ENCODE measurements at places on chromosomes 16 and 17.
A peak's percentile ranks its signal among the peaks of the same experiment; 100 is the strongest.

DNA sequence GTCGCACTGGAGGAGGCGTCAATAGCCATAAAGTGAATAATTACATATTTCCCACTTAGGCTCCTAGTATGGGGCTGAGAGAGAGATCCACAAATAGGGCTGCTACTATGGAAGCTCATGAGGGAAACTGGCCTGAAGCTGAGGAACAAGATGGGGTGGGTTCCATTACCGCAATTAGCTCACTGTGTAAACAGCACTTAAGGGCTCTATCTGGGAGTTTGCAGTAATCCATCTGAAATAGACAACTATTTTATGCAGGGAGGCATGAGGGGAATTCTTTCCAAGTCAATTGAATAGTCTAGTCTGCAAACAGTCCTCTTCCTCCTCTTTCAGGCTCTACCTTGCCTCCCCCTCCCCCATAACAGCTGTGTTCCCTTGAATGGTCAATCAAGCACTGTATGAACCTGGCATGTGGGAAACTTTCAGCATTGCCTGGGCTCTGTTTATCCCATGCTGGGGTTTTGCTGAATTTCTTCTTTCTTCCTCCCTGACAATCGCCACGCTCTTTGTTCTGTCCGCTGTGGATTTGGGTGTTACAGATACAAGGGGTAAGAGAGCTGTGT is 56.1 kb upstream of the MAF start:
- no peaks in the 10 kb centered on the region for H3K36me3 ChIP-seq
- no peak overlapping the region for H3K4me3 ChIP-seq
- no peaks in the 10 kb centered on the region for H3K27me3 ChIP-seq
- peaks cover 23% of the 10 kb centered on the region for H3K4me1 ChIP-seq
- no peak for DNase-seq

- H3K4me3 ChIP-seq, result no peak overlapping the region
- H3K27me3 ChIP-seq, result no peaks in the 10 kb centered on the region
- no peak overlapping the region for H3K27ac ChIP-seq
- H3K36me3 ChIP-seq, result no peaks in the 10 kb centered on the region
Measured at GRCh38 chr16:64969221-64969620, 152.6 kb downstream of the CDH11 start.

GRCh38 chr17:11391134-11391533 is 150.1 kb downstream of the SHISA6 start:
- no peak overlapping the region for H3K27ac ChIP-seq
- H3K4me3 ChIP-seq, result no peak overlapping the region
- no peaks in the 10 kb centered on the region for H3K27me3 ChIP-seq
- DNase-seq, result no peak
- H3K36me3 ChIP-seq, result no peaks in the 10 kb centered on the region

DNA sequence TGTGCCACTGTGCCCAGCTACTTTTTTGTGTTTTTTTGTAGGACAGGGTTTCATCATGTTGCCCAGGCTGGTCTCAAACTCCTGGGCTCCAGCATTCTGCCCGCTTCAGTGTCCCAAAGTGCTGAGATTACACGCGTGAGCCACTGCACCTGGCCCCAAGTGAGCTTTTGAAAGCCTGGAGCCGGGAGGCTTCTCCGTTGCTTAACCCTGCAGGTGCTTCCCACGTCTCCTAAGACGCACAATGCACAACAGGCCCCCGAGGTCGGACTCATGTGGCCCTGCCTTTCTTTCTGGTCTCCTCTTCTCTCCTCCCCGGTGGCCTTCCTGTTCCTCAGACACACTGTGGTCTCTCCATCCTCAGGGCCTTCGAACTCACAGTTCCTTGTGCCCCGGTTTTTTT is 12.5 kb downstream of the RABEP2 start:
- H3K4me1 ChIP-seq, result no peaks in the 10 kb centered on the region
- H3K27ac ChIP-seq, result no peak overlapping the region
- no peaks in the 10 kb centered on the region for H3K27me3 ChIP-seq
- no peak for DNase-seq
- H3K4me3 ChIP-seq, result no peak overlapping the region

- H3K4me1 ChIP-seq, result peaks cover 26% of the 10 kb centered on the region
- H3K27me3 ChIP-seq, result no peaks in the 10 kb centered on the region
- no peak for DNase-seq
- no peak overlapping the region for H3K27ac ChIP-seq
- no peak overlapping the region for H3K4me3 ChIP-seq
- H3K36me3 ChIP-seq, result no peaks in the 10 kb centered on the region
Measured at GRCh38 chr17:40338058-40338457, 26.5 kb downstream of the GJD3 start.

- H3K27ac ChIP-seq, result peak overlapping the region; percentile 69
- H3K4me3 ChIP-seq, result no peak overlapping the region
- DNase-seq, result no peak
- no peaks in the 10 kb centered on the region for H3K27me3 ChIP-seq
- H3K4me1 ChIP-seq, result peaks cover 63% of the 10 kb centered on the region
- H3K36me3 ChIP-seq, result no peaks in the 10 kb centered on the region
Measured at GRCh38 chr16:79754081-79754480, 153.5 kb upstream of the MAF start.

GRCh38 chr16:11308493-11309283 is 27.6 kb upstream of the PRM1 start:
- no peak overlapping the region for H3K4me3 ChIP-seq
- no peak overlapping the region for H3K27ac ChIP-seq
- no peaks in the 10 kb centered on the region for H3K27me3 ChIP-seq
- no peaks in the 10 kb centered on the region for H3K36me3 ChIP-seq
- DNase-seq, result no peak
- peaks cover 13% of the 10 kb centered on the region for H3K4me1 ChIP-seq

DNA sequence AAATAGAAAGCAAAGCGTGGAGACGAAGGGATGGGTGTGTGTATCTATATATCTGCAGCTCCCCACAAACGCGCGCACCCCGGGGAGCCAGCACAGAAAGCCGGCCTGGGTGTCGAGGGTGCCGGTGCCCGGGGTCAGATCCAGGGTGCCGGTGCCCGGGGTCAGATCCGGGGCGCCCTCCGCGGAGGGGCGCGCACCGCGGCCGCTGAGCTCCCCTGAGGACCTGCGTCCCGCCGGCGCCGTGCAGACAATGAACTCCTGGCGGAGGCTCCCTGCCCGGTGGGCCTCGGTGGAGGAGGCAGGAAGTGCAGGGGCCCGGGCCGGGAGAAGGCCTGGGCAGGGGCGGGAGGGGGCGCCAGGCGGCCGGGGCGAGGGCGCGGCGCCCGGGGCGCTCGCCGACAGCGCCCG is 1.1 kb downstream of the ZNF423 start:
- H3K36me3 ChIP-seq, result no peaks in the 10 kb centered on the region
- peaks cover 79% of the 10 kb centered on the region for H3K27me3 ChIP-seq
- no peak for DNase-seq
- H3K4me3 ChIP-seq, result peak overlapping the region; percentile 64

DNA sequence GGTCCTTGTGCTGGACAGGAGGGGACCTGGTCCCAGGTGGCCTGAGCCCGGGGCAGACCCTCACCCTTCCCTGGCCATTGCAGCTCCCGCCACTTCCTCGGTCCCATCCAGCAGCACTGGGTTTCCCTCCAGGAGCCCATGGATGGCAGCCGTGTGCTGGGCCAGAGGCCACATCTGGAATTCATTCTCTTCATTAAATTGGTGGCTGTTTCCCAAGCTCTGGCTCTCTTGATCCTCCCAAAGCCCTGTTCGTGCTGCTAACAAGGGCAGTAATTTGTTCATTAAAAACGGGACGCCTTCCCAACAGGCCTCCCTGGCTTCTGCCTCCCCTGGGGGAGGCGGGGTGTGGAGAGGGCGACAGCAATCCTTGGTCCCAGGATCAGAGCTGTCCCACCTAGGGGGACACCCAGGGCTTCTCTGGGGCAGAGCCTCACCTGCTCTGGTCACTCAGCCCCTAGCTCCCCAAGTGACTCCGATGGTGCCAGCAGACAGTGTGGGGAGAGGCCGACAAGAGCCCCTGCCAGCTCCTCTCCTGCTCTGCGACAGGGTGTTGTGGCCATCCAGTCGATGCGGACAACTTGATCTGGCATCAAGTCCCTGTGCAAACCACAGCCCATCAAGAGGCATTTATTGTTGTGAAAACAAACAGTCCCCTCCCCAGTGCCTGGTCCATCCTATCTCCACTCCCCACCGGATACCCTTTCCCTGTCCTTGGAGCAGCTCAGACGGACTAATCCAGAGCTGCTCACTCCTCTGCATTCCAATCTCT is 44.0 kb downstream of the SDK2 start:
- H3K4me1 ChIP-seq, result no peaks in the 10 kb centered on the region
- H3K27ac ChIP-seq, result no peak overlapping the region
- no peaks in the 10 kb centered on the region for H3K27me3 ChIP-seq
- DNase-seq, result no peak
- no peaks in the 10 kb centered on the region for H3K36me3 ChIP-seq

- DNase-seq, result no peak
- peaks cover 51% of the 10 kb centered on the region for H3K36me3 ChIP-seq
- H3K27me3 ChIP-seq, result no peaks in the 10 kb centered on the region
- peak overlapping the region; percentile 21 for H3K27ac ChIP-seq
Measured at GRCh38 chr16:4378161-4378666, 6.6 kb downstream of the VASN start.

DNA sequence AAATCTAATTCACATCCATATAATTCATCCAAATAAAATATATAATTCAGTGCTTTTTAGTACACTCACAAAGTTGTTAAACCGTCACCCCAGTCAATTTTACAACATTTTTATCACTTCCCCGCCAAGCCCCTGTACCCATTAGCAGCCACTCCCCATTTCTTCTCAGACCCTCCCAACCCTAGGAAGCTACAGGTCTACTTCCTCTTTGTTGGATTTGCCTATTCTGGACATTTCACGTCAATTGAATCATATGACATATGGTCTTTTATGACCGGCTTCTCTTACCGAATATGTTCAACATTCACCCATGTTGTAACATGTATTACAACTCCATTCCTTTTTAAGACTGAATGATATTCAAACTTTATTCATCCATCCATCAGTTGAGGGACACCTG is 19.9 kb upstream of the MLKL start:
- no peak overlapping the region for H3K4me3 ChIP-seq
- no peaks in the 10 kb centered on the region for H3K36me3 ChIP-seq
- no peaks in the 10 kb centered on the region for H3K27me3 ChIP-seq
- H3K4me1 ChIP-seq, result no peaks in the 10 kb centered on the region
- no peak overlapping the region for H3K27ac ChIP-seq
- DNase-seq, result no peak

DNA sequence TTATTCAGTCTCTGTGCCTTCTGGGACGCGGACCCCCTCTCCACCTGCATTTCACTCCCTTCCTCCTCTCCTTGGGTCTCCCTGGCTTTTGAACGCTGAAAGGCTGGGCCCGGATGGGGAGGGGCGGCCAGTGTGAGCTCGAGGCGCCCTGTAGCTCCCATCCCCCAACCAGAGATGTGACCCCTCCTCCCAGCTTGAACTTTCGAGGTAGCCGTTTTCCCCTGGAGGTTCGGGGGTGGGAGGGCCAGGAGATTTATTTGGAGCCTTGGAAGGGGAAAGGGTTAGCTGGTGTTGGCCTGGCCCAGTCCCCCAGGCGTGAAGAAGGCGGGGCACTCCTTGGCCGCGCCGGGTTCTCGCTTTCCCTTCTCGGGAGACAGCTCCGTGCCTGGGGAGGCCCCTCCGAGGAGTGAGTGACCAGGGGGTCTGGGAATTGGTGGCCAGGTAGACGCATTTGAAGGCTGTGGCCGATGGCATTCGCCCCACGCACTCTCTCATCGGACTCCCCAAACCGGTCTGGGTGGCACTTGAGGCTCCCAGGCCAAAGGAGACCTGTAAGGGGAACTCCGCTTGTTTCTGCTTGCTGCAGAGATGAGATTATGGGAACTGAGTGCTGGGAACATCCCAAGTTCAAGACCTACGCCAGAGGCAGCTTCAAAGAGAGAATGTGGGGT is 942 bp downstream of the LDAF1 start:
- peaks cover 45% of the 10 kb centered on the region for H3K4me1 ChIP-seq
- H3K27ac ChIP-seq, result peak overlapping the region; percentile 95
- H3K27me3 ChIP-seq, result no peaks in the 10 kb centered on the region
- DNase-seq, result no peak

DNA sequence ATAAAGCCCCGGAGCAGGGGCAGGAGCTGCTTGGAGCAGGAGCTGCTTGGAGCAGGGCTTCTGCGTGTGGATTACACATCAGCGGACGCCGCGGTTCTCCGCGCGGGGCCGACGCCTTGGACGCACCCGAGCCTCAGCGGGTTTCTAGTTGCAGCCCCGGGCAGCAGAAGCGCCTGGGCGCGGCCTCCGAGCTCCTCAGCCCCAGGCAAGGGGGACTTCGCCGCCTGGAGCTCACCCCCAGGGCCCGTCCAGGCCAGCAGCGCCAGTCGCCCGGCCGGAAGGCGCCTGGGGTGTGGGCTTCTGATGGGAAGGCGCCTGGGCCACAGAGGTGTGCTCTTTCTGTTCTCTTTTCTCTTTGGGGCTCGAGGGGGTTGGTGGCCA is 6.3 kb downstream of the FOXF1 start:
- peaks cover 14% of the 10 kb centered on the region for H3K4me1 ChIP-seq
- peaks cover 99% of the 10 kb centered on the region for H3K27me3 ChIP-seq
- H3K36me3 ChIP-seq, result no peaks in the 10 kb centered on the region
- no peak for DNase-seq
- H3K4me3 ChIP-seq, result peak overlapping the region; percentile 69
- H3K27ac ChIP-seq, result peak overlapping the region; percentile 84

- H3K27me3 ChIP-seq, result no peaks in the 10 kb centered on the region
- H3K36me3 ChIP-seq, result no peaks in the 10 kb centered on the region
- no peak for DNase-seq
- no peaks in the 10 kb centered on the region for H3K4me1 ChIP-seq
Measured at GRCh38 chr17:11272191-11272590, 31.2 kb downstream of the SHISA6 start.

DNA sequence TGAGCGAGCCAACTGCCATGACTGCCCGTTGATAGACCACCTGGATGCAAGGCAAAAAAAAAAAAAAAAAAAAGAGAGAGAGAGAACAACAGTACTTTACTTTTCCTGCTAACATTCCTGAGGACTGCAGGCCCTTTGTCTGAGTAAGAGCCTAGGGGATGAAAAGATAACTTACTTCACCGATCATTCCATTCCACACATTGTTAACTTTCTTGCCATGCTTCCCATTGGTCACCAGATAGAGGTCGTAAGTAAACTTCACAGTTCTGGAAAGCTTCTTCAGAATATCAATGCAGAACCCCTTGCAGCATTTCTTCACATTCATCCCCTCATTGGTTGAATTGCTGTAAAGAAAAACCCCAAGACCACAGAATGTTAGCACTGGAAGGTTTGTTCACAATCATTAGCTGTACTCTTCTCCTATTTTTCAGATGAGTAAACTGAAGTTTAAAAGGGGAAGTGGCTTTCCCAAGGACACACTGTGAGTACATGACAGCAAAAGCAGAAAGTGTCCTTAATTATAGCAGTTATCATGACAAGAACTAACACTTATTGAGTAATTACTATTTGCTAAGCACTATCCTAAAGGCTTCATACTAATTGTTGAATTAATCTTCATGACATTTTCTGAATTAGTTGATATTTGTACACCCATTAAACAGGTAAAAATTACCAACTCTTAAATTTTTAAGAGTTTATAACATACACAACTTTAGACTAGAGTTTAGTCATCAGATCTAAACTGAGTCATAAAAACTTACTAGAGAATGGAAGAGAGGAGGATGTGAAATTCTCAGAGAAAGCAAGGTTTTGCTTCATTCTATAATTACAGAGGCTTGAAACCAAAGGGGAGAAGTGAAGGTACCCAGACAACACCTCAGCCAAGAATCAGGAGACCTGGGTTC is 341.2 kb downstream of the GRIN2A start:
- H3K36me3 ChIP-seq, result no peaks in the 10 kb centered on the region
- no peak overlapping the region for H3K27ac ChIP-seq
- no peak for DNase-seq
- no peak overlapping the region for H3K4me3 ChIP-seq

Data from esophagus squamous epithelium (tissue), 5 donors.